ENCODE measurements at places on chromosomes 13 and 19. TPM values are rescaled to one million over a fixed set of nuclear protein-coding genes. Genes with fewer than 3 reads are reported as not detected.

TNNI3 gene
- total RNA-seq = 4.7 TPM

- DNase-seq = no peak
Measured at GRCh38 chr19:18090545-18091216, 3.9 kb upstream of the IL12RB1 start.

DNA sequence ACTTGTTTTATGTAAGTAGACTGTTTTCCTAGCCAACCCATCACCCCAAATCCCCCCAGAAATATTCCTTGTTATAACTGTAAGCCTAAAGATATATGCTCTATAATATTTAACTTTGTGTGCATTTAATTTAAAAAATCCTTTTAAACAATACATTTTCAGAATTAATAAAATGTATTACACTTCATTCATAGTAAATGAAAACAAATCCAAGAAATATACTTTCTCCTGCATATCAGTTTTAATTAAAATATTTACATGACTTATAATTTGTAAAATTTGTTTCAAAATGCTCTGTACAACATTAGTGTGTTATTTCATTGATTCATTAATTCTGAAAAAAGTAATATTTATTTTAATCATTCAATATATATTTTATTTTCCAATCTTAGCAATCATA lies 669.1 kb upstream of the PCDH20 start:
- DNase-seq = no peak

DNA sequence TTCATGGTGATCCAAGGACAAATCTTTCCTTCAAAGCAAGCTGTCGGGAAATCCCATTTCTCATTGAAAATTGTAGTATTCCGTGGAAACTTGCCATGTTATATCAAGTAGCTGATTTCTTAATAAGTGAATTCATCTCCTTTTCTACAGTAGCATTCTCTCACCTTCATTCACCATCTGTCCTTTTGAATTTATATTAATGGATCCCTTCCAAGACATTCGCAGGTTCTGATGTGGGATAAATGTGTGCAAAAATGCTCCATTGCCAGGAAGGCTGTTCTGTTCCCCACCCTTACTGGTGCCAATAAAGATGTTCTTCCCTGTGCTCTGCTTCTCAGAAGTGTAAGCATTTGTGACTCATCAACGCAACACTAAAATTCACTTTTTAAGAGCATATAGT lies 36.2 kb downstream of the AMER2 start:
- DNase-seq = no peak

PRSS57 gene
- total RNA-seq = not detected

ZIK1 gene
- 6.8 TPM for total RNA-seq

CDC42EP5 gene
- total RNA-seq = 24.4 TPM

DNA sequence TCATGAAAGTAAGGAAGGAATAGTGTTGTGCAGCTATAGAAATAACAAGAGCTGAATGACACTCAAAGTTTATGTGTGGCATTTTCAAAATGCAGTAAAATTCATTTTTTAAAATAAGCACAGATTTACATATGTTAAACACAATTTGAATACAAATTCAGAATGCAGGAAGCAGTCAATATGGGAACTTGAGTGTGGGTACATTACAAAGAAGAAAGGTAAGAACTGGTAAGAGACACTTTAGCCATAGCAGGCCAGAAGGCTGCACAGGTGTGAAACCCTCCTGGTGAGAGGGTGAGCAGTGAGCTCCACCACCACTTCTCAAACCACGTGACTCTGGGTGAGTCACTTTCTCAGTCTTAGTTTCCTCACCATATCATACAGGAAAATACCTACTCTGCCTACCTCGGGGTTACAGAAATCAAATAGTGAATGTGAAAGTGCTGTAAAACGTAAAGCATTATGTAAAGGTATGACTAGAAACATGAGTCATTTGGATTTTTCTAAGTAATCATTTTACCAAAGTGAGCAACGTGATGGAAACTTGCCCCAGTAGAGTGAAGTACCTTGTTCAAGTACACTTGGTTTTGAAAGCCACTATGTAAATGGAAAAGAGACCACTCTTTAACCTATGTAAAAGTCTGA lies 40.5 kb downstream of the USP12 start:
- DNase-seq = peak; percentile 5

GRCh38 chr13:37889102-37889501 lies 19.5 kb upstream of the TRPC4 start:
- no peak for DNase-seq

GRCh38 chr13:40407567-40407966 lies 258.9 kb downstream of the FOXO1 start:
- DNase-seq = no peak

- DNase-seq = no peak
Measured at GRCh38 chr13:84946192-84946591, 853.0 kb downstream of the SLITRK6 start.

MIER2 gene
- 12.7 TPM for total RNA-seq

- DNase-seq = no peak
Measured at GRCh38 chr19:13309864-13310263, 159.7 kb downstream of the IER2 start.

DNA sequence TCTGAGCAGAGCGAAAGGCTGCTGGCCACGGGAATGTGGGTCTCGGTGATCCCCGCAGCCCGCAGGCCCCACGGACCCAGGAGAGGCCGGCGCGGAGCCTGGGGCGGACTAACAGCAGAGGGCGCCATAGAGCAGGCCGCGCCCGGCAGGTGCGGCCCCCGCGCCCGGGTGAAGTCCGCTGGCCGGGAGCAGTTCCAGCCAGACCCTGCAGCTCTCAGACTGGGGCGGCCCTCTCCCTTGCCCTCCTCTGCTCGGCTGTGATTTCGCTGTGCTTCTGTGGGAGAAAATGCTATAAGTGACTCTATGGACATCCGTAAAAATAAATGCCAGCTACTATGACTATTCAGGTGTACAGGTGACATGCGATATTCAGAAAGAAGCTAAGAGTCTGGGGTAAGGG lies 37.7 kb downstream of the GSX1 start:
- DNase-seq = no peak

DLL3 gene
- total RNA-seq = 4.7 TPM

RFPL4AL1 gene
- not detected for total RNA-seq

PLVAP gene
- total RNA-seq = 1.5 TPM

- DNase-seq = no peak
Measured at GRCh38 chr19:48646001-48646721, at the start of gene CA11. CA11 (minus strand) TSS chr19:48646187; CDS start chr19:48645632, 555 bp downstream.

PCDH20 gene
- 0.75 TPM for total RNA-seq

Data from kidney epithelial cell (primary cell).